ENCODE measurements at places on chromosomes 12 and 14.

DNA sequence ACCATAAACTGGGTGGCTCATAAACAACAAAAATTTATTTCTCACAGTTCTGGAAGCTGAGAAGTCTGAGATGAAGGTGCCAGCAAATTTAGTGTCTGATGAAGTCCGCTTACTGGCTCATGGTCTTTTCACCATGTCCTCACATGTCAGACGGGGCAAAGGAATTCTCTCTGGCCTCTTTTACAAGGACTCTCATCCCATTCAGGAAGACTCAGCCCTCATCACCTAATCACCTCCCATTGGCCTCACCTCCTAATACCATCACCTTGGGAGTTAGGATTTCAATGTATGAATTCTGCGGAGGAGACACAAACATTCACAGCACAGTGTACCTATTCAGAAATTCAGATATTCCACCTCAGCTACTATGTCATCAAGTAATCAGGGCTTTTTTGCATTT lies 357.6 kb downstream of the PAWR start:
- no peak for DNase-seq

GRCh38 chr12:96493106-96493505 lies 3.7 kb downstream of the CFAP54 start:
- no peak for DNase-seq

DNA sequence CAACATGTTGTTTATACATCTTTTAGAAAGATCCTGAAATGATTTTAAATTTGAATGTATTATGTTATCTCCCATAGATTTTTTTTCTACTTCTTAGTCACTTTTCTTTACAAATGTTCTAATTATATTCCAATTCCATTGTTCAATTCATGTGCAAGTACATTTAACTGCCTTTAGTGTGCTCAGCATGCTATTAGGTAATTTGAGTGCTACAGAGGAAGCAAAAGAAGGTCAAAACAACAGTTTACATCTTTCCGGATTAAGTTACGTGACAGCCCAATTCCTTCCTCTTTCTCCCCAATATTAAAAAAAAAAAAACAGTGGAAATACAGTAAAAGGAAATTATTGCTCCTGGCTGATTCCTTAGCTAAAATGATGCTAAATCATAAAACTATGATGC lies 98.3 kb downstream of the RTN1 start:
- no peak for DNase-seq

DNA sequence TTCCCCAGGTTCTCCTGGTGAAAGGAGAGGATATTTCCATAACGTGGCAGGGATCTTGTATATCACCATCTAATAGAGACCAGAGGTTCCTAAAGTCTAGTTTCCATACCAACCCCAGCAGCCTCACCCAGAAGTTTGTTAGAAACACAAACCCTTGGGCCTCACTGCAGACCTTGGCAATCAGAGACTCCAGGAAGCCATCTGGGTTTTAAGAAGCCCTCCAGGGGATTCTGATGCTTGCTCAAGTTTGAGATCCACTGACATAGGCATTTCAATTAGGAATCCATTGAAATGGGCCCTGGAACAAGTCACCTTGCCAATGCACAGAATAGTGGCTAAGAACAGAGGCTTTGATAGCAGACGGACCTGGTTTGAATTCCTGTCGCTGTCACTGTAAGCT lies 2.2 kb upstream of the CMKLR1 start:
- DNase-seq = peak; percentile 36

GRCh38 chr12:7046383-7047105 lies 14.0 kb upstream of the C1S start:
- no peak for DNase-seq

- DNase-seq = no peak
Measured at GRCh38 chr12:106962286-106962685, 6.6 kb downstream of the TMEM263 start.

GRCh38 chr12:121218588-121219352 lies 8.8 kb downstream of the P2RX4 start:
- DNase-seq = no peak

DNA sequence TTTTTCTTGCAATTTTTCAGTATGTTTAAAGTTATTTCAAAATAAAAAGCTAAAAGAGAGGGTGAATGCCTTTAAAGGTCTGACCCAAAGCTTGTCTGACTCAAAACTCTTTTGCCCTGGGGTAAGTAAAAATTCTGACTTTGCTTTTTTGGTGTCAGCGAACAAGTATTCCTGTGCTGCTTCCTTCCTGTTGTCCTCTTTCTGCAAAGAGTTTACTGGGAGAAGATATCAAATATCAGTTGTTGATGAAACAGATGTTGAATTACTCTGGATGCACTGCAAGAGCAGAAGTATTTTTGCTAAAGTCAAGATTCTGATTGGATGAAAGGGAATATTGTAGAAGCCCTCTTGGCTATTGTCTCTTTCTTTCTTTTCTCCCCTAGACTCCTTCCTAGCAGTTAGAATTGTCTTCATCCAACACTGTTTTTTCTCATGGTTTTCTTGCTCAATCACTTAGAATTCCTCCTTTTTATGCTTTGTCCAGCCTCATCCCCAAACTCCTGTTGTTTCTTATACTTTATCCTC lies 62.0 kb downstream of the DACT1 start:
- no peak for DNase-seq

DNA sequence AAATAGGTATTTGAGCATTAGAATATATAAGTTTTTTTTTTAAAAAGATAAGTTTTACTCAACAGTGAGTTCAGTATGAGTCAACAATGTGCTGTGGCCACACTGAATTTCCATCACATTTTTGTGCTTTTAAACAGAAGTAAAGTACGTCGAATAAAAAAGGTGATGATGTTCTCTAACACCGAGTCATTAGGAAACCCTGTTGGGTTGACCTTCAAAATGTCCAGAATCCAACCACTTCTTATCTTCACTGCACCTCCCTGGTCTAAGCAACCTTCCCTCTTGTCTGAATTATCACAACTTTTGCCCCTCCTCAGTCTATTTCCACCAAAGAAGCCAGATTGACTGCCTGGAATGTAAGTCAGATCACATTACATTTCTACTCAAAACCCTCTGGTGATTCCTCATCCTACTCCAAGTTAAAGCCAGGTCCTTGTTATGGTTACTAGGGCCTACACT lies 43.0 kb upstream of the SYCP3 start:
- DNase-seq = no peak

DNA sequence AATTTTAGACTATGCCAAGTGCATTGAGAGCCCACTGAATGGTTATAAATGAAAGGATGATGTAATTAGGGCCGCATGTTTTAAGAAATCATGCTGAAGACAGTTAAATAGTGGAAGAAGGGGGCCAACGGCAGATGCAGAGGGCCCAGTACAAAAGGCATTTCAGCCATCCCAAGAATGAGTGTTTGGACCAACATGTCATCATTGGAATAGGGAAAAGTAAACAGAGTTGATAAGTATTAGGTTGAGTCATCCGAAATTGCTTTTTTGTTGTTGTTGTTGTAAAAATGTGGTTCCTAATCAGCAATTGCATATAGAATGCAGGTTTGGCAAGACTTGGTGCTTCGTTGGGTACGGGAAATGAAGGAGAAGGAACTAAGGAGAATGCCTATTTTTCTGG lies 29.5 kb downstream of the BMP4 start:
- no peak for DNase-seq

DNA sequence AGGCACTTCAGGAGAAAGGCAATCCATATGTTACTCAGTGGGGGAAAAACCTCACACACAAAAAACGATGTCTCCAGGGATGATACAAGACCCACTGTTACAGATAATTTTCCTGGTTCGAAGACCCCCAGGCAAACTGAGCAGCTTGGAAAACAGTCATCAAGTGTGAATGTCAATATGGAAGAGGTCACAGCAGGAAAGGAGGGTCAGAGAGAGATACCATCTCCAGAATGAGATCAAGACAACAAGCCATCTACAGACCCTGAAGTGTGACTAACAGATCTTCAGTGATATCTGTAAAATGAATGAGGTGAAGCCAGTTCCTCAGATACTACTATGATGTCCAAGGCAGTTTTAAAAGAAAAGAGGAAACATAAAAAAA lies 28.6 kb downstream of the GNS start:
- DNase-seq = no peak

Data from NCI-H82 (cell line).